ENCODE measurements at places on chromosomes 5 and 9.

DNA sequence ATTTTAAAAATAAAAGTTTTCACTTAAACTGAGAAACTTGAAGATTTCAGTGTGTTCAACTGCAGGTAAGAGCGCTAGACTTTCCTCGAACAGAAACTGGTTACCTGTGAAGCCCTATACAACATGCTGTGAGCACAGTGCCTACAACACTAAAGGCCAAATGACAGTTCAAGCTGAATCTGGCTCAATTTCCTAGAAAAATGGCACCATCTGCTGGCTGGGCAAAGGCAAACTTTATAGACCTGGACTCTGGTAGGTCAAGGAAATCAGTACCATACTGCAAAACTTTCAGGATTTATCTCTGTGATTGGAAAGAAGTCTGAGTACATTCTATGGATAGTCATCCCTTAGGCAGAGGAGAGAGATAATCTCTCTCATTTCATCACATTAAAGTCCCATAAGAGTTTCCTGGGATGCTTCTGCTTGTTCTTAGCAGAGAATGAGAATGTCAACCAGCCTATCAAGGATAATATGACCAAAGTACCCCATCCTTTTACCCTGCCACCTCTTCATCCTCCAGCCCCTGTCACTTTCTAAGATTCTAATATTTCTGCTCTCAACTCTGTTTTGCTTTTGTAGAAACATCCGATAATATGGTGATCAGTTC is 31.8 kb upstream of the FOXB2 start:
- no peak for DNase-seq

DNA sequence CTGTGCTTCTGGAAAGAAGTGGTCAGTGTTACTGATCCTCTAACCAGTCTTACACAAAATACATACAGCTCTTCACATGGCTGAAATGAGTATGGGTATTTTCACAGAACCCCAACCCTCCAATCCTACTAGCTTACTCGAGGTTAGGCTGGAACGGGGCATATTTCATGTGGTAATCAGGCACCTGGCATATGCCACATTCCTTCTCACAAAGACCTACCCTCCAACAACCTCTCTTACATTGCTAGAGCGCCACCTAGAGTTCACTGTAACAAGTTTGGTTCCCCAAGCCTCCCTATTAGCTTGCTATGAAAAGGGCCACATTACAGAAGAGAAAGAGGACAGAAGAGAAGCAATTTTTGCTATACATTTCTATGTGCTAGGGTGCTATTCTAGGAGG is 597.3 kb downstream of the PRELID2 start:
- no peak for DNase-seq

DNA sequence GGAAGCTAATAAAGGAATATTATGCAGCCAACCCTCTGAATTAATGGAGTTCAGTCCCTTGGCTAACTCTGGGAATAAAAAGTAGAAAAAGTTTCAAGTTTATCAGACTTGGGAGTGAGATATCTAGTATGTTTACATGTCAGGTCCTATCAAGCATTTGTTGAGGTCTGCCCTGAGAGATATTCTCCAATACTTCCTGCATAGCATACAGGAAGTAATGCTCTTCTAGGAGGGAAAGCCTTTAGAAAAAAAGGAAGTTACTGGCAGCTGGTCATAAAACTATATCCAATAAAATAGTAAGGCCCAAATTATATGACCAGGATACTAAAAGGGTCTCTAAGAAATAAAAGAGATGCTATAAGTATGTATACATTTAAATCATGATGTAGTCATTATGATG is 594.1 kb upstream of the FTMT start:
- no peak for DNase-seq

DNA sequence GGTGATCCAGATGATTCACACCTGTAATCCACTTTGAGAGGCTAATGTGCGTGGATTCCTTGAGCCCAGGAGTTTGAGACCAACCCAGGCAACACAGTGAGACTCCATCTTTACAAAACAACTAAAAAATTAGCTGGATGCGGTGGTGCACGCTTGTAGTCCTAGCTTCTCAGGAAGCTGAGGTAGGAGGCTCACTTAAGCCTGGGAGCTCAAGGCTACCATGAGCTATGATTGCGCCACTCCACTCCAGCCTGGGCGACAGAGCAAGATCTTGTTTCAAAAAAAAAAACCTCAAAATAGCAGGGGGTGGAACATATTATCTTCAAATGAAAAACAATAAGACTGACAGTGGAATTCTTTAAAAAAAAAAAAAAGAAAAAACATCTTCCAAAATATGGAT is 59.0 kb downstream of the PCDHGC5 start:
- no peak for DNase-seq

DNA sequence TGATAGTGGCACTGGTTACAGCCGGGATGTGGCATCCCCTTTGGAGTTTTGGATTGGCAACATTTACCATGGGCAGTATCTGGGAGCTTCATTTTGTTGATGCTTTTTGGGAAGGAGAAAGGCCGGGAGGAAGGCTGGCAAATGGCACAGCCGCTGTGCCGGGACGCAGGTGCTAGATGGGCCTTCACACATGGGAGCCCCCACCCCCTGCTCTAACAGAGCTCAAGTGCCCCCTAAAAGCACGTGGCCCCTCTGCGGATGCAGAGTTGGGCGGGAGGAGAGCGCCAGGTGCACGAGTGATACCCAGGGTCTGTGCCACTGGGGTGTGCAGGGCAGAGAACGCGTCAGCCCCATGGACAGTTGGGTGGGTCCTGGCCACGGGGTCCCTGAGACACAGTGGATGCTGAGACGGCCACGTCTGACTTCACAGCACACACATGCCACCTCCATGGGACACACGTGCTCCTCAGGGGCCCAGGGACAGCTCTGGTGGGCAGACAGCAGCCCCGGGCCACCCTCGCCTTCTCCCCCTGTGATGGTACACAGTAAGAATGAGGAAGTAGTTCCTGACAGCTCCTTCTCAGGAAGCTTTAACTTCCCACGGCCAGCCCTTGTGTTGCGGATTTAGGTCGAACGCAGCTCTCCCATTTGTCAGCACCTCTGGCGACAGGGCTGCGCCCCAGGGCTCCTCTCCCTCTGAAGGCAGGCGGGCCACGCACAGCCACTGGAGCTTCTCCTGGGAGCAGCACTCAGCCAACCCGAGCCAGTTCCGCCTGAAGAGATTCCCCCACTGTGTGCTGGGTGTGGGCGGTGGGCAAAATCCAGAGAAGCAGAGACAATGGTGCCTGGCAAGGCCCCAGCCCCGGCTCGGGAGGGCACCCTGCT is 10.8 kb downstream of the SLC9A3 start:
- DNase-seq, result no peak

DNA sequence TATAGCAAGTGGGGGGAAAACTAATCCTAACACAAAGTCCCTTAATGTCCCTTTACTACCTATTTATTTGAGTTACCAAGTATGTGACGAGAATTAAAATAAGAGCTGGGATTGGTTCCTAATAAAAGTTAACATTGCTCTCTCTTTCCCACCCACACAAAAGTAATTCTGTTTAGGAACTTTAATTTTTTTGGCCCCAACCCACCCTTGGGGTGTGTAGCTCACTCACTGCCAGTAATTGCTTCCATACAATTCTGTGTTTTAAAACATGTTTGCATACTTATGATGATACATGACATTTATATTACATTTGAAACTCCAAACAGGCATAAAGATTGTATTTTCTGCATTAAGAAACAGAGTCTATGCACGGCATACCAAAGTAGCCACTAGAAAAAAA is 106.5 kb downstream of the BNC2 start:
- no peak for DNase-seq

DNA sequence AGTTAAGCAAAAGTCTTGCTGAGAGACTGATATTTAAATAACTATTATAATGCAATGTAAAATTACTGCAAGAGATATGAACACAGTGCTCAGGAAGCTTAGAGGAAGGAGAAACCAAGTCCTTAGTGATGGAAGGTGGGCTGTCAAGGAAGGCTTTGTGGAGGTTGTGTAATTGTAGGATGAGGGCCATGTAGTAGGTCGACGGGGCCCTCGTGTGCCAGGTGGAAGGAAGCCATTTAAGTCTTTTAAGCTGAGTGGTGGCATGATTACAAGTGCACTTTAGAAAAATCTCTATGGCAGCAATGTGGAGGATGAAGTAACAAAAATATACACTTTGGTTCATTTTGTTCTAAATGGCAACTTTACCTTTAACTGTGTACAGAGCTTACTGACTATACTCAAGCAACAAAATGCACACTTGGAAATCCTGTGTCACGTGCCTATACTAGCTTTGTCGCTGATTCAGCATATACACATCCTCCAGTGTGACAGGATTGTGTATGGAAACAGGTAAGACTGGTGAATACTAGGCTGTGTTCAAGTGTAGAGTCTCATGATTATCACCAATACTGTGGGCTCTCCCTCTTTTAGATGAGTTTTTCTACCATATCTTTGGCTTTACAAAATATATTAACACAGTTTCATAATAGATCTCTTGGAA is 78.6 kb downstream of the TMC1 start:
- no peak for DNase-seq

DNA sequence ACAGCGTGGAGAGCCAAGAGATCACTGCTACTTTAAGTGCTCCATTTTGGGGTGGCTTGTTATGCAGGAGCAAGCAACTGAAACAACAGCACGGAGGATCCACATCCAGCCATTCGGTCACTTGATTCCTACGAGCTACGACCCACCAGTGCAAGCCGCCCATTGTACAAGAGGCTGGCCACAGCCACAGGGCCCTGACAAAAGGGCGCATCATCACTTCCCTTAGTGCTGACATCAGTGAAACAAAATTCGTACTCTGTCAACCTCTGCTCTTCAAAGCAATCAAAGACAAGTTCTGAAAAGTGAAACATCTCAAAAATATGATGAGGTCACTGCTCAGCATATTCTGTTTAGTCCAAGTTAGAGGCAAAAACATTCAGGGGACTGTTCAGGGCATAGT is 168.4 kb downstream of the GADD45G start:
- no peak for DNase-seq

DNA sequence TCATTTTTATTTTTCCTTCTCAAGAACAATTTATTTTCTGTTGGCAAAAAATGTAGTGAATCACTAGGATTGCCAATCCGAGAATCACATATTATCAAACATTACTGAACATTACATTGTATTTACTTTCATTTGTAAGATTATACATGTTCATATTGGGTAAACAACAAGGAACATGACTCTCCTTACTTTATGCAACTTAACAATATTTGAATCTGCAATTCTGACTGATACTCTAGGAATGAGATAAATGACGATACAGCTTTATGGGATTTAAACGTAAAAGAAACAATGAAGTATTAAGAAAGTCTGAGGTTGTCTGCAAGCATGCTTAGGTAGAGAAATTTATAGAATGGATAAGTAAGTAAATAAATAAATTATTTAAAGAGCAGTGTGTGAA is 2302.9 kb downstream of the MAT2B start:
- no peak for DNase-seq

GRCh38 chr5:93206203-93206602 is 374.8 kb downstream of the NR2F1-AS1 start:
- DNase-seq, result no peak

GRCh38 chr5:16577677-16578076 is 39.1 kb downstream of the RETREG1 start:
- DNase-seq, result no peak

- no peak for DNase-seq
Measured at GRCh38 chr9:109342878-109343277, 22.0 kb upstream of the EPB41L4B start.

DNA sequence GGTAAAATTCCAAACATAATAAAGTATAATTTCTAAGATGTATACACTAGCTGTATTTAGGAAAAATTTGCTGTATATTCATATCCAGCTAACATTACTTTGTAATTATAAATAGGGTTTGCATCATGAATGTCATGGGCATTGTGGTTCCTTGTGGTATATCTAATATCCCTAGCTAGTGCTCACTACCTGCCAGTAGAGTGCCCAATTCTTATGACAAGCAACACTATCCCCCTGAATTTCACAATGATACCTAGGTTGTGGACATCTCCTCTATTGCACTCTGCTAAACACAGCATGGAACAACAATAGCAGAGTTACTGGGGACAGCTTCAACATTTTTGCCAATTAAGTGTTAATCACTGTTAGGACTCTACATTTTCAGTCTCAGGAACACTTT is 1656.5 kb downstream of the EFNA5 start:
- no peak for DNase-seq

- no peak for DNase-seq
Measured at GRCh38 chr9:110128664-110129329, 79.2 kb downstream of the C9orf152 start.

DNA sequence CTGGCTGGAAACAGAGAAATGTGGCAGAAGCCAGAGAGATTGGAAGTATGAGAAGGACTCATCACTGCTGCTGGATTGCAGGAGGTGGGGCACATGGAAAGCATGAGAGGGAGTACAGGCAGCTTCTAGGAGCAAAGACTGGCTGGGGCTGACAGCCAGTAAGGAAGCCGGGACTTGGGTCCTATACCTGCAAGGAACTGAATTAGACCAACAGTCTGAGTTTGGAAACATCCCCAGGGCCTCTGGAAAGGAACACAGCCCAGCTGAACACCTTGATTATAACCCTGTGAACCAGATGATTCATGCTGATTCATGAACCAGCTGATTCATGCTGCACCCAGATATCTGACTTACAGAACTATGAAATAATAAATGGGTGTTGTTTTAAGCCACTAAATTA is 93.4 kb downstream of the OSTF1 start:
- DNase-seq, result no peak

GRCh38 chr9:121675969-121676822 is 24.8 kb downstream of the DAB2IP start:
- DNase-seq, result no peak

DNA sequence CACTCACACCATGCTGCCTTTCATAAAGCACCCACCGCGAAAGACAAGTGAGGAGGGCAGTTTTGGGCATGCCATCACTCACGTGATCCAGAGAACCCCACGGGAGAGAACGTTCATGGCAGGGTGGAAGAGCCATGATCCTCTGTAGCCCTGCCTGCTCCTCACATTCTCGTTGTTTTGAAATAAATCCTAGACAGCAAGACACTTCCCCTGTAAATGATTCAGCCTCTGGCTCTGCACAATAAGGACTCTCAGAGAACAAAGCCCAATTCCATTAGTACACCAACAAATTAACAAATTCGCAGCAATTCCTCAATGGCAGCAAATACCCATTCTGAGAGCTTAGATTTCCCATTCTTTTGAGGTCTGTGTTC is 71.5 kb downstream of the WNK2 start:
- no peak for DNase-seq

GRCh38 chr9:76691517-76692313 is 72.5 kb upstream of the PCA3 start:
- no peak for DNase-seq

GRCh38 chr5:133382661-133383579 is 229.4 kb downstream of the FSTL4 start:
- DNase-seq, result no peak

GRCh38 chr9:95626885-95627558 is 110.3 kb upstream of the PTCH1 start:
- DNase-seq, result no peak

Data from activated CD4-positive, alpha-beta T cell treated with anti-CD3 and anti-CD28 coated beads for 1 hour (primary cell).